SJCRH30 (cell line): ENCODE measurements at places on chromosomes 5 and 9.

GRCh38 chr5:139882316-139882715 is 86.7 kb downstream of the PSD2 start:
- no peak for DNase-seq

GRCh38 chr5:16914108-16914435 is 22.0 kb downstream of the MYO10 start:
- no peak for DNase-seq

- DNase-seq = no peak
Measured at GRCh38 chr9:38065369-38066075, 3.5 kb downstream of the SHB start.

DNA sequence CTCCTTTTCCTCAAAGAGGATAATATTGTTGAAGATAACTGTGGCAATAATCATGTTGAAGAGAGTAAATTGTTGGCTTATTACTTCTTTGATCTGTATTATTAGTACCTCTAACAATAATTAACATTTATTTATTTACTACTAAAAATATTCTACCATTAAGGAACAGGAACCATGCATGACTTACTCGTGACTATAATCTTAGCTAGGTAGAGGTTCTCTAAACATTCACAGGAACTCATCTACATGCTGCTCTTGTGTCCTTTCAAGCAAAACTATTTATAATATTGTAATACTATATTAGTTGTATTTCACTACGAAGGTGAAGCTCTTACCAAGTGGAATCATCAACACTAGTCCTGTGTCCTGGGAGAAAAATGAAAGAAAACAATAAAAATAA is 3.1 kb downstream of the SOX30 start:
- no peak for DNase-seq

GRCh38 chr5:37121465-37121864 is 127.7 kb downstream of the CPLANE1 start:
- no peak for DNase-seq

- DNase-seq = peak; percentile 66
Measured at GRCh38 chr9:109264877-109265587, 55.8 kb downstream of the EPB41L4B start.

GRCh38 chr9:78626971-78627370 is 330.0 kb downstream of the PSAT1 start:
- DNase-seq = no peak

DNA sequence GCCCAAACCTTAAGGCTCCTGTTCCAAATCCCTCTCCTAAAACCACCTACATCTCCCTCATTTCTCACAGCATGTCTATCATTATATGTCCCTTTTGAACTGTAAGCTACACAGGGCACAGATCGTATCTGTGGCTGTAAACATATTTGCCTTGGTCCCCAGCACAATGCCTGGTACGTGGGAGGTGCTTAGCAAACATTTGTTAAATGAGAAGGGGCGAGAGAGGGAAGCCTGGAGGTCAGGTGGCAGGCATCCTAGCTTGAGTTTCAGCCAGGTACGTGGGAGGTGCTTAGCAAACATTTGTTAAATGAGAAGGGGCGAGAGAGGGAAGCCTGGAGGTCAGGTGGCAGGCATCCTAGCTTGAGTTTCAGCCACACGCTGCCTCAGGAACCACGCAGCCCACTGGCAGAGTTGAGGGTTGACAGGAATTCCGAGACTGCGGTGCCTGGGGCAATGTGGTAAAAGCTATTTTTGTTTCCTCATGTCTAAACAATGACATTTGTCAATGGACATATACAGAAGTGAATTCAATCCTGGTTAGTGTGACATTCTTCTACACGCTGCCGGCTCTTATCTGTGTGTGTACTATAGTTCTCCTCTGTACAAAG is 113.6 kb downstream of the EFNA5 start:
- DNase-seq = peak; percentile 96

- DNase-seq = peak; percentile 83
Measured at GRCh38 chr5:167244583-167244982, 1046.9 kb upstream of the WWC1 start.

DNA sequence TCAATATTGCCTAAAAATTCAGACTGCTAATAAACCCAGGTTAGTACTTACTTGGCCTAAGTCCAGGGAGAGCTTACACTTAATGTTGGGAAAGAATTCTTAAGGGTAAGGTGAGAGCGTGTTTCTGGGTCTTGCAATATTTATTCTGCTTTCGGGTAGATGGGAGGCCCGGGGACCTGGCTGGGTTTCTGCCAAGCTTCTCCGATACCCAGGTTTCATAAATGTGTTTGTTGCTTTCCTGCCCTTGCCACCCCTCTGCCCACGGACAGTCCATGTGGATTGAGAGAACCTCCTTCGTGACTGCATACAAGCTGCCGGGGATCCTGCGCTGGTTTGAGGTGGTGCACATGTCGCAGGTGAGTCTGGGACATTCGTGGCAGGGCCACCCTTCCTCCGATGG is 48.4 kb upstream of the FOXI1 start:
- no peak for DNase-seq

DNA sequence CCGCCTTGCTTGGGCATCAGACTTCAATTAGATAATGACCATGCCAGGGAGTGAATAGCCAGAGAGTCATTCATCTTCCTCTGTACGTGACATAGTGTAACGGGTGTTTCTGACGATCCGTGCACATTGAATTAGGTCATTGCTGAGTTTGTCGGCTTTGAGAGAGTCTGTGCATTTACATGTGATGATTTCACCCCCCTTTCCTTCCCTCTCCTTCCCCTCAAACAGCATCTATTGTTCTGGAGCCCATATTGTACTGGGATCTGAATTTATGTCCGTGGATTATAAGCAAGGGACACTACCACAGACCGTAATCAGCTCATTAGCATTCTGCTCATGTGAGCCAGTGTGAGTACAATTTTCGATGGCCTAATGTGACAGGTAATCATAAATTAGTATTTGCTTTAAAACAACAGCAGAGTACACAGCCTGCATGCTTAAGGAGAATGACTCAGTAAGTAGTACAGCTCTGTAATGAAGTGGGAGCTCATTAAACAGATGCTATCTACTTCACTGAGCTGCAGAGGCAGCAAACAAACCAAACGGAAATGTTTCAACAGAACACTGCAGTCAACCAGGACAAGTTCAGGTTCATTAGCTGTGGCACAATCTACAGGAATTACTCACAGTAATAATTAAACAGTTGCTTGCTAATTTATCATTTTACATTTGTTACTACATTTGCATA is 302.1 kb downstream of the CSNK1G3 start:
- DNase-seq = peak; percentile 68

DNA sequence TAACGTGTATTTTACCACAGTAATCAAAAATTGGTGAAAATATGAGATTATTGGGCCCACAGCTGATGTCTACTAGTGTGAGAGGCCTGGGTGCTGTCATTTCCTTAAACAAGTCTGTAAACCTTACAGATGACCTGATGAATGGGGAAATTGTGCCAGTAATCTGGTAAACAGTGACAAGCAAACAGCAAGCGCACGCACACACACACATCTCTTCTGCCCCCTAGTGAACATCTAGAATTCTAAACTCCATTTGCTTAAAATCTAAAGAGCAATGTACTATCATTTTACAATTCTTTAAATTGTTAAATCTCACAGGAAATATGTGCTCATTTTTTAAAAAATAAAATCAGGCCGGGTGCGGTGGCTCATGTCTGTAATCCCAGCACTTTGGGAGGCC is 7.5 kb upstream of the RAPGEF1 start:
- peak; percentile 29 for DNase-seq

GRCh38 chr9:27437652-27438373 is 86.3 kb upstream of the IFNK start:
- no peak for DNase-seq

- peak; percentile 41 for DNase-seq
Measured at GRCh38 chr5:133746834-133747233, 134.5 kb upstream of the FSTL4 start.

DNA sequence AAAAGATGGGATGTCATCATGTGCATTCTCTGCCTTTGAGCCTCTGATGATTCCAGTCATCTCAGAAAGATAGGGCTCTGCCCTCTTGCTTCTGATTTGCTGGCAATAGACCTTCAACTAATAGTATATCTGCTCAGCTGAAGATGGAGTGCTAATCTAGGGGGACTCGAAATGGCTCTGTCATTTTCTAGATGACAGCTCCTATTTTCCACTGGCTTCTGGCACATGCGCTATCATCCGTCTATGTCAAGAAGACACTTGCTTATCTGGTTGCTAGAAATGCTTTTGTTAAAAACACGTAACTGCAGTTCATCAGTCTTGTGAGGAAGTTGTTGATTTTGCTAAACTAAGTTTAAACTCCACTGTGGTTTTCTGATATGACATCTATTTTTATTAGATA is 265.5 kb upstream of the ZNF608 start:
- DNase-seq = no peak

- DNase-seq = no peak
Measured at GRCh38 chr9:132163457-132163875, 1.6 kb downstream of the NTNG2 start.

GRCh38 chr5:6576861-6577501 is 55.9 kb downstream of the NSUN2 start:
- DNase-seq = peak; percentile 43

DNA sequence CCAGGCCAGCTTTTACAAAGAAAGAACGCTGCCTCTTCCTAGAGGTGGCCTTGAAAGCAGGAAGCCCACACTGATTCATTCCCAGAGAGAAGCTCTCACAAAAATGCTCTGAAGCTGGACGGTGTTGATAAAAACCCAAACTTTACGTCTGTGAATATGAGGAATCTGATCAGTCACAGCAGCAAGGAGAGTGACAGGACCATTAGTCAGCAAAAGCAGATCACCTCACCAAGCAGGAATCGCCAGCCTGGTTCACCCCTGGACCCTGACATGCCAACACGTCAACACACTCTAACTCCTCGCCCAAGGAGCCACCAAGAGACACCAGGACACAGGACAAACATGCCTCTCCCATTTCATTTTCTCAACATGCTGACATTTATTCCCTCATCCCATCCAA is 70.6 kb upstream of the ZNF622 start:
- no peak for DNase-seq

GRCh38 chr5:138466125-138466899 is 1.0 kb downstream of the EGR1 start:
- peak; percentile 17 for DNase-seq

DNA sequence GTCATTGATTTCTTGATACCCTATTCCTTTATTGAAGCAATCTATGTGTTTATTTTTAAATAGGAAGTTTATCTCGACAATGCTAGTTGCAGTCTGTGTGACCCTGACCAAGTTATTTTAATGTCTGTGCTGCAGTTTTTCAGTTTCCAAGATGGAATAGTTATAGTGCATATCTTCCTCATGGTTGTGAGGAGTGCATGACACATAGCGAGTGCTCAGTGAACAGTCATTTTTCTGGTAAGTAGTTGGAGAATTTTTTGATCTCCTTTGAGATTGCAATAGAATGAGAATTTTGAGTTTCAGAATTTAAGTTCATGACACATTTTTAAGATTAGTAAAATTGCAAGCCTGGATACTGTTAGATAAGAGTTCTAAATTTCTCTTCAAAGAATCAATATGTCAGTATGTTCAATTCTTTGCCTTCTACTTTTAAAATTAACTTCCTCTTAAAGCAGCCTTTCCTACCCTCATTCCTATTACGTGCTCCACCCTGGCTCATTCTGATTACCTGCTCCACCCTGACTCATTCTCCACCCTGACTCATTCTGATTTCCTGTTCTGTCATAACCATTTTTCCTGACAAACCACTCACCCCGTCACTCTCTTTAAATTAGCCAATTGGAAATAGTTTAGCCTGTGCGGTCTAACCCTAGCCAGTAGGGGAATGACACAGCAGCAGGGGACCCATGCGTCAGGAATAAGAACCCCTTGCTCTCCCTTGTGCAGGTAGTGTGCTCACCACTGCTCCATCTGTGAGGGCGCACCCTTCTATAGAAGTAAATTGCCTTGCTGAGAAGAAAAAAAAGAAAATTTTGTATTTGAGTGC is 30.7 kb downstream of the SPIN1 start:
- DNase-seq = no peak

DNA sequence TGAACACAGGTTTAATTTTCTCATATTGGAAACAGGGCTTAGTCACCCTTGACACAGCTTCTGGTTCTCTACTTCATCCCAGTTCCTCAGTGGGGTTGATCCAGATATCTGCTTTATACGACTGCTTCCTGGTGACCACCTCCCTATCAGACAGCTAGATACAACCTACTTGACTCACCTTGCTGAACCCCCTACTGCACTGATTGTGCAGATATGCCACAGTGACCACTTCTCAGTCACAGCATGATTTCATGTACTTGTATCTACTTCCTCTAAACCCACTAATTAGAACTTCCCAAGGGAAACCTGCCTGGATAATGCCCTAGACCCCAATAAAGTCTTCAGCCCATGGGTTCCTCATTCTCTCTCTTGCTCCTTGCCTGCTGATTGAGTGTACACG is 18.4 kb upstream of the RFK start:
- DNase-seq = no peak

DNA sequence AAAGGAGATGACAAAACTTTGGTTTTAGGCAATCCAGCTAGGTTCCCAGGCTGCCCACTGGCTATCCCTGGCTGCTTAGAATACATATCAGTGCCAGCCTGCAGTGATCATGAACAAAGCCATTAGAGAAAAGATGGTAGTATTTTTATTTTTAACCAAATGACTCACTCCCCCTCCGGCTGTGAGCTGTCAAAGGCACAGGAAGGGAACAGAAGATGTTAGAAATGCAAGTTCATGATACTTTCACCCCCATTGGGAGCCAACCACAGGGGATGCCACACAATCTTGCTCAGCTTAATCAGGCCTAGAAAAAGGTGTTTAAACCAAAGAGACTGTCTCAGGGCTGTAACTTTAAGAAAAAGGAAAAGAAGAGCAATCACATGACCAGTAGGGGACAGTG is 70.3 kb upstream of the ASTN2 start:
- no peak for DNase-seq

DNA sequence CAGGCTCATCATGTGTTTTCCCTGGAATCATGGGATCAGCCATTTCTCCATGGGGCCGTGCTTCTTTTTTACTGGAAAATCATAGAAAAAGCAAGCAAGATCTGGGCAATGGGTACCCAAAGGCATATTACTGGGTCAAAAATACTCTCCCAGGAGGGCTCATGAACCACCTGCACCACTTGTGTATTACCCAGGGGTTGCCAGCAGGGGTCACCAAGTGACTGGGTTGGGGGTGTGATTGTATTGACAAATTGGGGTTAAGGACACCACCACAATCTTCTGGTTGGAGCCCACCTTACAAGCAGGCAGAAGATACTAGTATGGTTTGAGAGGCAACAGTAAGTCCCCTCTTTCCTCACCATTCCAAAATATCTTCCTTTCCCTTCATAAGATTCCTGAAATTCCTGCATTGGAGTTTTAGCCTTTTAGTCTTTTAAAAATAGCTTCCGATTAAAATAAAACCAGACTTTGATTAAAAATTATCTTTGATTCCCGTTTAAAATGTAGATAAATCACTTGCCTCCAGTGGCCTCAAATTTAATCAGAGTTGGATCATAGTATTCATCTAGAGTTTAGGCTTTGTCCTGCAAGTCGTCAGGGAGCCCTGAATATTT is 603.3 kb downstream of the KIF4B start:
- DNase-seq = peak; percentile 27

GRCh38 chr5:154786414-154786813 is 31.2 kb downstream of the LARP1 start:
- no peak for DNase-seq

DNA sequence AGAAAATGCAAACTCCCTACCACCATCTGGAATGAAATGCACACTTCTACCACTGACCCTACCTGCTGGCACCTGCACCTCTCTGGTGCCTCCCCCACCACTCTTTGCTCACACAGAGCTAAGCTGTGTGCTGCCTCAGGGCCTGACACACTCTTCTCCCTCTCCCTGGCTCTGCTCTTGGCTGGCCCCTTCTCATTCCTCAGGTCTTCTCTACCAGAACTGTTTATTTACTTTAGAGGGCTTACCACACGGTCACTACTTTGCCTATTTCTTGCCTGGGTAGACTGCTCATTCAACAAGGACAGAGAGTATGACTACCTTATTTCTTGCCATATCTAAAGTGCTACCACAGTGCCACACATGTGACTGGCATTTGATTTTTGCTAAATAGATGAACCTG is 3.3 kb downstream of the REEP5 start:
- no peak for DNase-seq
